ENCODE measurements at places on chromosomes 13 and 19. TPM values are rescaled to one million over a fixed set of nuclear protein-coding genes. Genes with fewer than 3 reads are reported as not detected.

- peak overlapping the region; percentile 76 for H3K27ac ChIP-seq
- no peaks in the 10 kb centered on the region for H3K27me3 ChIP-seq
- H3K4me3 ChIP-seq = peak overlapping the region; percentile 75
These were observed 46.2 kb downstream of the ACTN4 start for GRCh38 chr19:38693380-38694223.

GRCh38 chr13:50026788-50027473 lies 11.7 kb downstream of the KCNRG start:
- no peak overlapping the region for H3K4me3 ChIP-seq
- no peak for DNase-seq
- peaks cover 52% of the 10 kb centered on the region for H3K36me3 ChIP-seq
- no peaks in the 10 kb centered on the region for H3K27me3 ChIP-seq
- H3K27ac ChIP-seq = no peak overlapping the region

- H3K36me3 ChIP-seq = no peaks in the 10 kb centered on the region
- no peak overlapping the region for H3K27ac ChIP-seq
- H3K4me1 ChIP-seq = no peaks in the 10 kb centered on the region
These were observed 295.3 kb downstream of the MZT1 start for GRCh38 chr13:72431981-72432682.

GRCh38 chr19:10471909-10472308 lies 31.2 kb downstream of the KEAP1 start:
- peaks cover 6% of the 10 kb centered on the region for H3K4me1 ChIP-seq
- no peak overlapping the region for H3K27ac ChIP-seq
- no peak for DNase-seq

DNA sequence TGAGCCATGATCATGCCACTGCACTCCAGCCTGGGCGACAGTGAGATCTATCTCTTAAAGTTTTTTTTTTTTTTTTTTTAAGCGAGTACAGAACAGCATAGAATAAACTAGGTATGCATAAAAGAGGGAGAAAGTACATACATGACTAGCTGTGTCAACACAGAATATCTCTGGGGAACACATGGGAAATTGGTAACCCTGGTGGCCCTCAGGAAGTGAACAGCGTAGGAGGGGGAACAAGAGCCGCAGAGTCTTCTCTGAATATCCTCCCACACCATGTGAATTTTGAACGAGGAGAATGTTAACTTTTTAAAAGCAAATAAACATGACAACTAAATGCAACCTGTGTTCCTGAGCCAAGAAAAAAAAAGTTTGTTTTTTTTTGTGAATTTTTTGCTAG lies 15.2 kb downstream of the PHLDB3 start:
- no peak for DNase-seq
- no peaks in the 10 kb centered on the region for H3K4me1 ChIP-seq
- no peak overlapping the region for H3K27ac ChIP-seq
- peaks cover 2% of the 10 kb centered on the region for H3K36me3 ChIP-seq

The MRPL57 gene
- 20.2 TPM for total RNA-seq

DNA sequence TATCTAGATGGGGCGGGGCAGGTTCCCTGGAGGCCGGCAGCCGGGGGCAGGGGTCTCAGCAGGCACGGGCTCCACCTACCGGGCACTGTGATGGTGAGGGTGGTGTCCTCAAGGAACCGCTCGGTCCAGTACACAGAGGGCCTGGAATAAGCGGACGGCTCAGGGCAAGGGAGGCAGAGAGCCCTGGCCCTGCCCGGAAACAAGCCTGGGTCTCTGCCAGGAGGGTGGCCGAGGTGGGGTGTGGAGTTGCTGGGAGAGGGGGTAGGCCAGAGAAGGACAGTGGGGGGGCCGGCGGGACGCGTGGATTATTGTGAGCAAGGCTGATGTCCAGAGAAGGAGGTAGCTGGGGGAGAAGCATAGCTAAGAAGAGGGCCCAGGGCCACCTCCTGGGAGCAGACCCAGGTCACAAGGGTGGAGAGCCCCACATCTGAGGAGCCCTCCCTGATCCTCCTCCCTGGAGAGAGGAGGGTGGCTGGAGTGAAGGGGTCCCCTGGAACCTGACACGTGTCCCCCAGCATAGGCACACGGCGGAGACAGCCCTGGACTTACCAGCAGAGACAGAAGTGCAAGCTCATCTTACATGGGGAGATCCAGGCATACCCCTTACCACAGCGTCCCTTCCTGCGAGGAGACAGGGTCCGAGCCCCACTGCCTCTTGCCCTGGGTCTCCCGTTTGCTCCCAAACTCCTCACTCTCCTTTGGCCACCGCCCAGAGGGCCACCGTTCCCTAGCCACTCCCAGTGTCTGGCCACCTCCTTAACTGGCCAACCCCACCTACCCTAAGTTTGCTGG lies 29.0 kb upstream of the MIER2 start:
- H3K4me1 ChIP-seq = no peaks in the 10 kb centered on the region
- H3K27me3 ChIP-seq = no peaks in the 10 kb centered on the region
- no peak overlapping the region for H3K4me3 ChIP-seq
- H3K27ac ChIP-seq = no peak overlapping the region
- H3K36me3 ChIP-seq = no peaks in the 10 kb centered on the region

- peak overlapping the region; percentile 94 for H3K4me3 ChIP-seq
- H3K27me3 ChIP-seq = peaks cover 2% of the 10 kb centered on the region
- H3K36me3 ChIP-seq = peaks cover 26% of the 10 kb centered on the region
- H3K4me1 ChIP-seq = peaks cover 33% of the 10 kb centered on the region
These were observed 1.4 kb downstream of the ACTN4 start for GRCh38 chr19:38648769-38649304.

The NXNL1 gene
- not detected for total RNA-seq

GRCh38 chr13:114015969-114016295 lies 42.1 kb upstream of the C13orf46 start:
- H3K27ac ChIP-seq = no peak overlapping the region
- H3K4me1 ChIP-seq = peaks cover 7% of the 10 kb centered on the region
- no peak overlapping the region for H3K4me3 ChIP-seq
- H3K36me3 ChIP-seq = peaks cover 6% of the 10 kb centered on the region

The IQCN gene
- total RNA-seq = 5.0 TPM

- H3K36me3 ChIP-seq = no peaks in the 10 kb centered on the region
- no peak for DNase-seq
- H3K4me3 ChIP-seq = no peak overlapping the region
- no peak overlapping the region for H3K27ac ChIP-seq
These were observed 826 bp downstream of the RASIP1 start for GRCh38 chr19:48739404-48740163.
